CD4-positive, CD25-positive, alpha-beta regulatory T cell (primary cell): ENCODE measurements at places on chromosomes 12 and 14. TPM values are rescaled to one million over a fixed set of nuclear protein-coding genes. Genes with fewer than 3 reads are reported as not detected.
A peak's percentile ranks its signal among the peaks of the same experiment; 100 is the strongest.

DNA sequence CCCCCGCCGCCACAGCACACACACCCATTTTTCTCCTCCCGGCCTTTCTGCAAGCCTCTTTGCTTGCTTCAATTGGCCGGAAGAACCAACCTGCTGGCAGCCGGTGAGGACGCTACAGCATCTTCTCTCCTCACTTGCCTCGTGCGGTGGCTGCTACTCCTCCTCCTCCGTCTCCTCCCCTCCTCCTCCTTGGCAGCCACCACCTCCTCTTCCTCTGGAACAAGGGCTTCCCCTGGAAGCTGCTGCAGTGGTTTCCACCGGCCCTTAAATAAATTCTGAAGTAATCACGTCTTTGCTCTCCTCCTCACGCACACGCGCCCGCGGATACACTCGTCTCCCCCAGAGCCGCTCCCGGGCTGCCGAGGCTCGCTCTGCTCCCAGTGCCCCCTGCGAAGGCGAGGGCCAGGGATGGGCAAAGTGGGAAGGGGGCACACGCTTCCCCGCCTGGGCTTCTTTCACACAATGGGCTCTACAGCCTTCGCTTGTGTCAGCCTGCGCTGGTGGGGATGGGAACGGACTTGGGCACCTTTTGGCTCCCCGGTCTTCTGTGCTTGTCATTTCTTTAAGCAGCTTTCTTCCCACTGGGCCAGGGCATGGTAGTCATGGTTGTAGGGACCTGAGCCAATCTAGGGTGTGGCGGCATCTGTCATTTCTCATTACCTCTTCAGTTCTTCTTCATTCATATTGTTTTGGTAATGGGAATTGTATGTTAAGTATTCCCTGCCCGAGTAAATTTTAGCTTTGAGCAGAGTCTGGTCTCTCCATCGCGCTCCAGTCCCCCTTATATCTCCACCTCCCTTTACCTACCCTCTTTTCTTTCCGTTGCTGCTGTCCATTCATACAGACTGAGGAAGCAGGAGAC lies at the start of gene PPFIA2:
TSS of gene PPFIA2 (minus strand) at position 161 of the 862 bp plus-strand sequence.
- DNase-seq, result no peak

DNA sequence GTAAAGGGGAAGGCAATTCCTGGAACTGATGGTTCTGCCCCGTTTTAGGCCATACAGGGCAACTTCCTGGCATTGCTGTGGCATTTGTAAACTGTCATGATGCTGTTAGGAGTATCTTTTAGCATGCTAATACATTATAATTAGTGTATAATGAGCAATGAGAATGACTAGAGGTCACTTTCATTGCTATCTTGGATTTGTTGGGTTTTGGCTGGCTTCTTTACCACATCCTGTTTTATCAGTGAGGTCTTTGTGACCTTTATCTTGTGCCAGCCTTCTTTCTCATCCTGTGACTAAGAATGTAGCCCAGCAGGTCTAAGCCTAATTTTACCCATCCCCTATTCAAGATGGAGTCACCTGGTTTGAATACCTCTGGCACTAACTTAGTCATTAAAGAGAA lies 51.2 kb downstream of the TESPA1 start:
- DNase-seq, result no peak

DNA sequence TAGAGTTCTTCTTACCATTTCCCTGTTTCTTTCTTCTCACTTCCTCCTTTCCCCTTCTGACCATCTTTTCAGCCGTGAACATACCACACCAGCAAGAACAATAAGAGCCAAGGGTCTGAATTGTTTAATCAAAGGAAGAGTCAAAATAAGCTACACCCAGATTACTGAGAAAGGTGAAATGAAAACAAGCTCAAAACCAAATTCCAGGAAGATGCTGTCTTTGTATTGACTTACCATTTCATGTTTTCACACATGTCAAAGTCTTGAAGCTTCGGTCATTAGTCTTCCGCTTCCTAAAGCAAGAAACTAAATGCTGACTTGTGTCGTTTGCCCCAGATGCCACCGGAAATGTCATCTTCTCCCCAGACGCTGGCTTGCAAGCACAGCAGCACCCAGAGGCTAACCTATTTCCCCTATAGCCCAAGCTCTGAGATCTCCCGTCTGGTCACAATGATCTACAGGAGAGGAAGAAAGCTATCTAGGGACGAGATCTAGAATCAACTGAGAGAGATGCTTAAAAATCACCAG lies 136.5 kb upstream of the AMIGO2 start:
- peak; percentile 45 for DNase-seq

DNA sequence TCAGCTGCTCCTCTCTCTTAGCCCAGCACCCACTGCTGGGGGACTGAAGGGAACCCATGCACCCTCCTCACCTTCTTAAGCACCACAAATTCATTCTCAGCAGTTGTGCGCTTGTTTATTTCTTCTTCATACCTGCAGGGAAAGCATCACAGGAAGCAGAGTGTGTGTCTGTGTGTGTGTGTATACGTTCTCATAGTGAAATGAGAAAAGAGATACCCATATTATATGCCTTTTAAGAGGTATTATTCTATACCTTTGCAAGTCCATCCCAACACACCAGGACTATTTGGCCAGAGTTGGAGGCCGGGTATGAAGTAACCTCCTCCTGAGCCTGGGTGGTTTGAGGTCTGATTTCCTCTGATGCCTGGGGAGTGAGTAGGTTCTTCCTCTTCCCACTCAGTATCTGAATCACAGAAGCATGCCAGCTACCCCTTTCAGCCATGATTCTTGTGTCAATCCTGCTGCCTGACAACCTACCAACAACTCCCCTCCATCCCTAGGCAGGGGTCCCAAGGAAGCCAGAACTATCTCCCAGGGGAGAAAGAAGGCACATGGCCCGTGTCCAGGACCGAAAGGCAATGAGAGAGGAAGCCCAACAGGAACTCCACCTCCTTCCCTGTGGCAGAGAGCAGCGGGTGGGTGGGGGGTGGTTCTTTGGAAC lies 3.0 kb downstream of the KRT73 start:
- DNase-seq, result no peak

DNA sequence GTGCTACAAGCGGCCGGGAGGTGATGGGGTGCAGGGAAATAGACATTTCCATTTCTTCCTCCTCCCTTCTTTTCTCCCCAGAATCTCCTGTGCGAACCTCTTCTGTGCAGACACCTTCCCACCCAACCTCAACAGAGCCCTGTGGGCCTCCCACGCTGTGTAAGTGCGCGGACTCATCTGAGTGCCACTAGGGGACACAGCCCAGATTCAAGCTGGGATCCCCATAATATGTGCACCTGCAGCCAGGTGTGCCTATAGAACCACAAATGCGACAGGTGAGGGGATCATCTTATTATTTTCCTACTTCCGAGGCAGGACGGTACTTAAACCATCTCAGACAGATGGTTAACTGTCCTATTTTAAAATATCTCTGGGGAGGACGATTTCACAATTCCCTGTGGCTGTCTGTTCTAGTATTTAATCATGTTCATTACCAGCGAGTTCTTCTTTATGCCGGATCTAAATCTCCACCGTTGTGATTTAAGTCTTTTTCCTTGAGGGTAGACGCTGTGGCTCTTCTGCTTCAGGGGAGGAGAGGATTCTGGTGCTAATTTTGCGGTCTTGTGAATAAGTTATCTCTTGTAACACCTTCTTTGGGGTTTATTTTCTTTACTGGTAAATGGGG lies 17.2 kb upstream of the CACNA1C start:
- DNase-seq, result no peak

DNA sequence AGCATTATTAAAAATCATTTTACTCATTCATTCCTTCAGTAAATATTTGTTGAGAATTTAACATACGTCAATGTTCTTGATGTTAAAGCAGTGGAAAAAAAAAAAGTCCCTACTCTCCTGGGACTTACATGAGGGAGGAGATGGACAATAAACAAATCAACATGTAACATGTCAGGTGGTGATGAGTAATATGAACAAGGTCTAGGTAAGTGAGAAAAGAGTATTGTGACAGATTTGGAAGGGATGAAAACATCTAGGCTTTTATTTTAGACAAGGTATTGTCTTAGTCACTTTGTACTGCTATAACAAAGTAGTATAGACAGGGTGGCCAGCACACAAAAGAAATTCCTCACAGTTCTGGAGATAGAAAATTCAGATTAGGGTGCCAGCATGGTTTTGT lies 167.2 kb downstream of the FSCB start:
- no peak for DNase-seq

DNA sequence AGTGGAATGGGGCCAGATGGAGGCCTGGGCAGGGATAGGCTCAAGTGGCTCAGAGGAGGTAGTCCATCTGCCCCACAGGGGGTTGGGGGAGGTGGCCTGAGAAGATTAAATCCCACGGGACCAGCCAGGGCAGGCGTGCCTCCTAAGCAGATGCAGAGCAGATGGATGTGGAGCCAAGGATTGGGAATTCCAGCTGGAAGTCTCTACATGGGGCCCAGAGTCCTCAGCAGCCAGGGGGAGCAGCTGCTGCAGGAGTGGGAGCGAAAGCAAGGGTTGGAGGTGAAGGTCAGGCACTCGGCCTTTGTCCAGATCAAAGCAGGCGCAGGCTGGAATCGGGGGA lies 42.4 kb upstream of the VRK1 start:
- no peak for DNase-seq

DNA sequence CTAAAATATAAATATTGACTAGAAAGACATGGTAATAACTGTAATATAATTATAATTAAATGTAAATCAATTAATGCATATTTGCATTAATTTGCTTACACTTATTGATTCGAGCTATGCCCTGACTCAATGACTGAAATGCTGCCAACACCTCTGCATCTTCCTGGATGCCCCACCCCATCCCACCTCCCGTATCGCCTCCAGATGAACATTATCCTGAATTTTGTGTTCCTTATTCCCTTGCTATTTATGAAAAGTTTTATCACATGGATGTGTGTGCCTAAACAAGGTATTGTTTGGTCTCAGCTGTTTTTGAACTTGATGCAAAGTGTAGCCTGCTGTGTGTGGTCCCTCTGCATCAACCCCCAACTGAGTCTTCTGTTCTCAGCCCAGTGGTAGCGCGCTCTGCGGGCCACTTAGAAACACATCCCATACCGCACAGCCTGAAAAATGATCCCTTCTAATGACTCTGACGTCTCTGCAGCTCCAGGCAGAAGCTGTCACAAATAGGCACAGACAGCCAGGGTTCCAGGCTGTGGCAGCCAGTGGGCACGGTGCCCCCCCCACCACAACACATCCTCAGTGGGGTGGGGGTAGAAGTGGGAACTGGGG lies 96.5 kb downstream of the PRMT8 start:
- no peak for DNase-seq

- DNase-seq, result no peak
Measured at GRCh38 chr12:120718055-120718454, 7.6 kb upstream of the ACADS start.

DNA sequence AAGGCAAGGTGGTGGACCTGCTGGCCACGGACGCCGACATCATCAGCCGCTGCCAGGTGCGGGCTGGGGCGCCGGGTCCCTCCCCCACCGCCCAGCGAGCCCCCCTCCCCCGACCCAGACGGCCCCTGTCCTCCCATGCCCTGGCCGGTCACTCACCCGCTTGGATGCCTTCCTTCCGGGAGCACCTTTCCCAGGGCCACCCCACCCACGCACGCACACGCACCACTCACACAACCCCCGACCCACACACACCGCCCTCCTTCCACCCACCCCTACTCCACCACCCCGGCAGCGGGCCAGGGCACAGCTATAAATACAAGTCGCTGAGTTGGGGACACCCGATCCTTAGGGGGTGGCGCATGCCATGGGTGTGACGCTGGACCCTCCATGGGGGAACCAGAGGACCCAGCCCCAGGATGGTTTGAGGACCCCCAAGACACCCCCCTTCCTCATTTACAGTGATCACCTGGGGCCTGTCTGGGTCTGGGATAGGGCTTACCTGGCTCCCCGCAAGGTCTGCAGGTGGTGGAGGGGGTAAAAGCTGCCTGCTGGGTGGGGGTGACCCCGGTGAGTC lies 465 bp downstream of the ADSS1 start:
- DNase-seq, result peak; percentile 11

GRCh38 chr12:6416596-6416995 lies 28.2 kb upstream of the CD27 start:
- no peak for DNase-seq

DNA sequence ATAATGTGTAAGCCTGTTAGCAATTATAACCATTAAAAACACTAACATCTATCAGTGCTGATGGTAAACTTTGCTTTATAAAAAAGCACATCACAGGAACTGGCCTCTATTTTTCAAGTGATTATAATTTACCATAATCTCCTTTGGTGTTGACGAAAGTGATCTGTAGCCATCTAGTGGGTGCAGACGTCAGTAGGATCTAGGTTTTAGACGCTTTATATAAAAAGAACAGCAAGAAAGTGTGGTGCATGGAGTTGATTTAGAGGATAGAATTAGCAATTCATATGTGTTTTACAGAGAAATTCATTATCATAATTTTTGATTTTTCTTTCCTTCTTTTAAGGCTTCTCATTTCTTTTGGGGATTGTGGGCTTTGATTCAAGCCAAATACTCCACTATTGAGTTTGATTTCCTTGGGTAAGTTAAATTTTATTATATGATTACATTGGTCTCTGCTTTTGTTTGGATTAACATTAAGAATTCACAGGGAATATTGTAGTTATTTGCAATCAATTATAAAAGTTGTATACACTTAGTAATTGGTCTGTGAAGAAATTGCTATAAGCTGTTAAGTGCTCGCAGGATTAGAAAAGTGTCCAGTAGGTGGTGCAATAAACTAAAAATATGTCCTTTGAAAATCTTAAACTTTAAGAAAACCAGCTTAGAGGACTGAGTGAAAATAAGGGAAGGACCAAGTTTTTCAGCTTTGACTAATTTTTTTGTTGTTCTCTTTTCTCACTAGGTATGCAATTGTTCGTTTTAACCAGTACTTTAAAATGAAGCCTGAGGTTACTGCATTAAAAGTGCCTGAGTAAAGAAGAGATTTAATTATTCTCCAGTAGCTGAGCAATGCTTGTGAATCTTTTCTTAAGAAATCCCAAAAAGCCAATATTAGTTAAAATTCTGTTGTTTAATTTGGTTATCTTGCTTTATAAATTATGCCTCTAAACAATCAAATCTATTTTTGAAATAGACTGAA lies 59.5 kb downstream of the ETNK1 start:
- peak; percentile 62 for DNase-seq

GRCh38 chr12:114776731-114777442 lies 92.9 kb upstream of the TBX3 start:
- DNase-seq, result no peak

- no peak for DNase-seq
Measured at GRCh38 chr14:24283796-24284460, 12.5 kb upstream of the RABGGTA start.

Gene CYP46A1
- not detected for polyA plus RNA-seq

Gene SRRM4
- not detected for polyA plus RNA-seq

Gene OVCH1
- not detected for polyA plus RNA-seq

Gene CACNA2D4
- polyA plus RNA-seq, result 10.4 TPM

Gene OTX2
- not detected for polyA plus RNA-seq

Gene SERPINA1
- not detected for polyA plus RNA-seq
